ENCODE measurements at places on chromosomes 2 and 18. TPM values are rescaled to one million over a fixed set of nuclear protein-coding genes. Genes with fewer than 3 reads are reported as not detected.

- DNase-seq, result no peak
Observed at GRCh38 chr2:236168110-236169080, at the start of gene GBX2. Gene GBX2, minus strand, starts transcription at chr2:236168386. Its CDS starts 415 bp downstream, at chr2:236167971.

- no peak for DNase-seq
Observed at GRCh38 chr18:50142441-50143120, 52.4 kb downstream of the MYO5B start.

DNA sequence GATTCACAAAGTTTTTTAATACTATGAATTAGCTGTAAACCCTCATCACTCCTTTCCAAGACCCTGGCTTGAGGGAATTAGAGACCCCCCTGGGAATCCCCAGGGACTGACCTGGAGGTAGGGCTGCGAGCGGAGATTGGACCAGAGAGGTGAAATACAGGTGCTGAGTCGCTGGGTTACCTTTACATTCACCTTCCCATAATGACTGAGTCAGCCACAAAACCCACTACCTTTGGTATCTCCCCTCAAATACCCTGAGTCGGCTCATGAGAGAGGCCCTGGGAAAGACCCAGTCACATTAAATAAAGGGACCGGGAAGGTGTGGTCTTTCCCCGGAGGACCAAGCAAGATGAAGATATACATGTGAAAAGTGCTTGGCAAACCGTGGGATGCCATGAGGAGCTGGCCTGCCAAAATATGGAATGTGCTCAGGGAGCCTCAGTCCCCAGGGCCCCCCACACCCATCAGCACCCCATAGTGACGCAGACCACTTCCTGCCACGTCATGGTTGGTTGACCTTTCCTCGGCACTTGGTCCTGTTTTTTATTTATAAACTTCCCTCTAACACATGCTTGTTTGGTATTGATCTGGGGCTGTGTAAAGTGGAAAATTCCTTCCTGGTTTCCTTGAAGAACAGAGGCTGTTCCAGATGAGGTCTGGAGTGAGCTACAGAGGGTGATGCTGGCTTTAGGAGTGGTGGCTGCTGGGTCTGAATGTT is 51.4 kb downstream of the IL1RL2 start:
- DNase-seq, result peak; percentile 41

DNA sequence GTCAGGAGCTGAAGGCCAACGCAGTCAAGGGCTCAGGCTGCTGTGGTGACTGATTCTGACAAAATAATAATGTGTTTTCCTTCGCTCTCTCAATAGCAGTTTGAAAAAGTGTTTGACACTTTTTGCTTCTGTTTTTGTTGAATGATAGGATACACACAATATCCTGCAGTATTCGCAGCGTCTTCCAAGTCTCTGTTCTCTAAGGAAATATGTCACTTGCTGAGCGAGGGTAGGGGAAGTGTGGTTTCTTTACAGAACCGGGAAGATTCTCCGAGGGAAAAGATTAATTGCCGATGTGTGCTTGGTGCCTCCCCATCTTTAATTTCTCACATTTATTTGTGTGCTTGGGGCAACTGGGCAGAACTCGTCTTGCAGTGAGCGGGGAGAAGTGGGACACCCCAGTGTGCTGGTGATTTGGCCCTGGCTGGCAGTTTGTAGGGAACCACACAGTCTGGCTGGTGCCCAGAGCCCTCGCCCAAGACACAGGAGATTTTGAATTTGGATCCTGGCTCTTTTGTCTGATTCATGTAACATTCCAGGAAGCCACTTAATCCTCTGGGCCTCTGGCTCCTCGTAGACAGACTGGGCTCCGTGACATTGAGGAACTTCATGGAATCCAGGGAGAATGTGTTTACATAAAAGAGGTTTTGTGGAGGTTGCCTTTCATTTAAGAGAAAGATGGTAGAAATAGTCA is 169.4 kb downstream of the LDLRAD4 start:
- DNase-seq, result peak; percentile 19

GRCh38 chr2:237968048-237968862 is 1.4 kb downstream of the UBE2F start:
- no peak for DNase-seq

GRCh38 chr2:29578084-29578598 is 343.2 kb downstream of the ALK start:
- no peak for DNase-seq

DNA sequence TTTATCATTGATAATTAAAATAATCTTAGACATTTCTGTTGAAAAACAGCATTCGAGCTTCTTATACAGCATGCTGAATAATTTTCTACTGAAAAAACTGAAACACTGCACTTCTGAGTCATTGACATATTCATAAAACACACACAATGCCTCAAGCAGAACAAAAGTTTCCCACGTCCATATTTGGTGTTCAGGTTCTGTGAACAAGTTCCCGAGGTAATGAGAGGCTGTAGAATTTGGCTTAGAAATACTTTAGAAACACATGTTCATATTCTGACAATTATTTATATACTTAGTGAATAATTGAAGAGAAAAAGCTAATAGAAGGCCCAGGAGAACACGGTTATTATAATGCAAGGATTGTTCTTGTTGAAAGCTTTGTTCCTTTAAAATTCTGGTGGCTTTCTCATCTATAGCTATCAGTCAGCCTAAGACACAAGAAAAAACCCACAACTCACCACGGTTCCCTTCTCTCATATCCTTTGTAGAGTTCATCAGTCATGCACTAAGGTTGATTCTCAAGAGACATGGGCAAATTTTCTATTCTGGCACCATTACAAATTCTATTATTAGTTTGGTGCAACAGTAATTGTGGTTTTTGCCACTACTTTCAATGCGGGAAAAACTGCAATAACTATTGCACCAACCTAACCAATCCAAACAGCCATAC is 194.4 kb downstream of the TMX3 start:
- DNase-seq, result no peak

- DNase-seq, result no peak
Observed at GRCh38 chr2:80040226-80040625, 264.3 kb downstream of the LRRTM1 start.

DNA sequence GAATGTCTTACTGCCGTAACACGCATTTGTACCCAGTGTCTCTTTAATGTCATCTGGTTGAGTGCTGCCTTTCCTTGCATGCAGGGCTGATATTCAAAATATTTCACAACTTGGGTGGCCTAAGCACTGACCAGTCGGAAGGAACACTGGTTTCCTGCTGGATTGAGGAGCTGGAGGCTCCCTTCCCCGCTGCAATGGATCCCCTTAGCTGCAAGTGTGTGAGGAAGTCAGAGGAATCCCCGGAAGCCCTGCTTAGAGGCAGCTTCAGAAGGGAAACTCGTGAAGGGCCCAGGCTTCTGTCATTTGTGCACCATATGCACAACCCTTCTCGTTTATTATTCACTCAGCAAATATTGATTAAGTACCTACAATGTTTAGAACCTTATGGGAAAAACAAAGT is 33.2 kb upstream of the SP3 start:
- no peak for DNase-seq

- DNase-seq, result no peak
Observed at GRCh38 chr2:169976335-169976851, 149.1 kb downstream of the UBR3 start.

- no peak for DNase-seq
Observed at GRCh38 chr2:143617803-143618415, 488.7 kb downstream of the ARHGAP15 start.

DNA sequence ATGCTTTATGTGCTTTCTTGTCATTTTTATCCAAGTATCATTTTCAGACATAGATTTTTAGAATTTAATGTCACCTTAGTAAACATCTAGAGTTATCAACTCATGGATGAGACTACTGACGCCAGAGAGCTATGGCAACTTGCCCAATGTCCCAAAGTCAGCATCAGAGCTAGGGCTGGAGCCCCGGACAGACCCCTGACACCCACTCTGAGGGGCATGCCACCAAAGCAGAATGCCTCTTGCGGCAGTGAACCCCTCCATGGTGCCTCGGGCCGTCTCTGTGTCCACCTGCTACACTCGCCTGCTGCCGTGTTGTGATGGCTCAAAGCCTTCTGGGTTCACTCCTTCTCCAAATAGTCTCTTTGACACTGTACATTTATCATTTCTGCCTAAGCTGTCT is 5.4 kb downstream of the SIGLEC15 start:
- no peak for DNase-seq

- no peak for DNase-seq
Observed at GRCh38 chr2:215461836-215462532, 26.1 kb upstream of the FN1 start.

- DNase-seq, result no peak
Observed at GRCh38 chr18:37535968-37536367, 29.6 kb downstream of the CELF4 start.

DNA sequence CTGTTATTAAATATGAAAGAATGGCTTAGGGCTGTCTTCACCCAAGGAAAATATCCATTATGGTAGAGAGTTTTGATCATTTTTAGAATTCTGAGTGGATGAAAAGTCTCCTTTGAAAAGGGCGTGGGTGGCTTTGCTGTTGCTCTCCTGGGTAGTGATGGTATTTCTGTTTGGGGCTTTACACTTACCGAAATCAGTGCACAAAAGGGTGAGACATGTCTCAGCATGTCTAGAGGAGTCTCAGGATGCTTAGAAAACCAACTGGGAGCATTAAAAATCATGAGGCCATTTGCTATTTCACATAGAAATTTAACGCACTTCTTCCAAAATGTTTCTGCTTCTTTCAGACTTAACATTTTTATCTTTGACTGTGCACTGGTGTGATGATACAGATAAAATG is 49.6 kb downstream of the ZCCHC2 start:
- no peak for DNase-seq

DNA sequence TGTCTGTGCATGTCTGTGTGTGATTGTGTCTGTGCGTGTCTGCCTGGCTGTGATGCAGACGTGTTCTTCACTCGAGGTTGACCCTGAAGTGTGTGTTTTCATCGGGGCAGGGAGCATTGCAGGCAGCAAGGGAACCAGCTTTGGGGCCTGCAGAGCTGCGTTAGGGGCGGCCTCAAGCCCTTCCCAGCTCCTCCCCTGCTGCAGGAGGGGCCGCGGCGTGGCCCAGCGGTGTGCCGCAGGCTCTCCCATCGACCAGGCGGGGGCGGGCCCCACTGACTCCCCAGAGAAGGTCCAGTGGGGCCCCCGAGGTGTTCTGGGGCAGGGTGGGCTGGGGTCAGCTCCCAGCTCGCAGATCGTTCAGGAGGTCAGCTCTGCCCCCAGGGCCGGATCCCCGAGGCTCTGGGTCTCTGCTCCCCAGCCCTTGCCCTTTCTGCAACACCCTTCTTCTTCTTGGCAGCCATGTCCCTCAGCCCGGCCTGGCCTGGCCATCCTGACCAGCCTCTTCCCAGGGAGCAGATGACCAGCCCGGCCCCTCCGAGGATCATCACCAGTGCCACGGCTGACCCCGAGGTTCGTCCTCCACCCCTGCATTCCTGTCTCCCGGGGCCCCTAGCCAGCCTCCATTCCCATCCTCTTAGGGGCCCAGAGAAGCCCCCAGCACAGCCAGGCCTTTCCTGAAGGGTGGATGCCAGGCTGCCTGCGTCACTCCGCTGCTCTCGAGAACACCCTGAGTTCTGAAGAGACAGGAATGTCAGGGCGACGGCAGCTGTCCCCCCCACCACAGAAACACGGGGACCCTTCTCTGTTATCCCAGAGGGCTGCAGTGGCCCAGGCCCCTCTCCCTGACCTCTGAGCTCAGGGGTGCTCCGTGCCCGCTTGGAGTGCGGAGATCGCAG is 11.1 kb upstream of the KLHL30 start:
- no peak for DNase-seq

- DNase-seq, result no peak
Observed at GRCh38 chr2:164808776-164809175, 32.8 kb downstream of the COBLL1 start.

GRCh38 chr18:31034541-31034940 is 8.0 kb downstream of the DSC3 start:
- no peak for DNase-seq

DNA sequence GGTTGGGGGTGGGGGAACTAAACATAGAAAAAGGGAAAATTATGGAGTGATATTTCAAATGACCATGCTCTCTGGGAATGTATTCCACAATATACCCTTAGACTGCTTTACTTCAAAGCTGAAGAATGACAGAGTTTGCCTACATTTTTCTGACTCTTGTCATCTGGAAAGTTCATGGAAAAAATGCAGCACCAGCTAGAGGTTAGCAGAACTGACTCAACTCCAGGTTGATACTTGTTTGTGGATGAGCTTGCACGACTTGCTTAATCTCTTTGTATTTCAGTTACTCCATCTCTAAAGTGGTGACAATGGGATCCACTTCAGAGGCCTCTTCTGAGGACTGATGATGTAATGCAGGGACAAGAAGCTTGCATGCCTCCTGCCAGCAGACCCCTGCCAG is 824.0 kb upstream of the ID2 start:
- no peak for DNase-seq

DNA sequence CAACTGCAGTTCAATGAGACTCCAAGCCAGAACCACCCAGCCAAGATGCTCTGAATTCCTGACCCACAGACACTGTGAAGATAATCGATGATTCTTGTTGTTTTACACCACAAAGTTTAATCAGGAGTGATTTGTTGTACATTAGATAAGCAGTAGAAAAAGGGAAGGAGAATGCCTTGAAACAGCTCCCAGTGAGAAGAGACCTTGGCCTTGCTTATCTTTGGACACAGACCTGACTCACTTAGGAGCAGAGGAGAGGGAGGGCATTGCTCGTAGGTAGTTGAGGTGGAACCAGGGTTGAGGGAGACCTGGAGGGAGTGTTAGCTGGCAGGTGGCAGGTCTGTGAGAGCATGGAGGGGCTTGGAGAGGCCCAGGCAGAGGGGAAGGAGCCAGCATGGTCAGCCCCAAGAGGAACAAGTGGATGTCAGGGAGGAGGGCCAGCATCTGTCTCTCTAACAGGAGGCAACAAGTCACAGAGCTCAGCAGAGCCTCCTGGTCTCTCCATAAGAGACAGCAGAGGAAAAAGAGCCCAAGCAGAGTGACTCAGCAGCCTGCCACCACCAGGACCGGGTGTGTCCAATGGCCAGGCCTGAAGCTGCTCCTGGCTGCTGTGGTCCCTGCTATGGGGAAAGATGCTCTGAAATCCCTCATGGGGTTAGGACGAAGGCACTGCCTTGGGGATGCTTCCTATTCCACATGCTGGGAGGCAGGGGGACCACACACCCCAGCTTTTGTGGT is 161.6 kb upstream of the CAPN13 start:
- DNase-seq, result no peak

- no peak for DNase-seq
Observed at GRCh38 chr2:101689114-101689825, 8.2 kb upstream of the MAP4K4 start.

GRCh38 chr2:199407421-199407820 is 50.3 kb downstream of the SATB2 start:
- DNase-seq, result no peak

GRCh38 chr2:8540552-8541055 is 141.3 kb upstream of the ID2 start:
- peak; percentile 16 for DNase-seq

GRCh38 chr18:47863041-47863440 is 67.4 kb downstream of the SMAD2 start:
- no peak for DNase-seq

- no peak for DNase-seq
Observed at GRCh38 chr18:392928-393573, 107.5 kb downstream of the COLEC12 start.

GRCh38 chr2:231988179-231988866 is 26.8 kb downstream of the DIS3L2 start:
- DNase-seq, result no peak

- no peak for DNase-seq
Observed at GRCh38 chr2:201070948-201071478, 458 bp downstream of the HYCC2 start.

The GPR39 gene
- total RNA-seq, result 7.4 TPM

The RNMT gene
- 7.9 TPM for total RNA-seq

The EVX2 gene
- total RNA-seq, result not detected

The TIMM21 gene
- total RNA-seq, result 18.2 TPM

The LYPD6 gene
- 0.25 TPM for total RNA-seq

The FZD7 gene
- 0.75 TPM for total RNA-seq

The FNDC4 gene
- 61.2 TPM for total RNA-seq

The NCKAP1 gene
- total RNA-seq, result 32.2 TPM

The PCARE gene
- total RNA-seq, result not detected

The HAAO gene
- total RNA-seq, result 188 TPM
